ENCODE measurements at places on chromosomes 6 and 20. TPM values are rescaled to one million over a fixed set of nuclear protein-coding genes. Genes with fewer than 3 reads are reported as not detected.

- no peak for DNase-seq
- no peak overlapping the region for H3K27ac ChIP-seq
- H3K4me3 ChIP-seq, result no peak overlapping the region
- no peaks in the 10 kb centered on the region for H3K4me1 ChIP-seq
Observed at GRCh38 chr20:18400460-18400859, 66.4 kb downstream of the DZANK1 start.

SAMD5 gene
- total RNA-seq, result 11.8 TPM

- H3K4me1 ChIP-seq, result no peaks in the 10 kb centered on the region
- H3K27ac ChIP-seq, result no peak overlapping the region
- DNase-seq, result peak; percentile 32
- H3K4me3 ChIP-seq, result no peak overlapping the region
- H3K36me3 ChIP-seq, result no peaks in the 10 kb centered on the region
- H3K27me3 ChIP-seq, result no peaks in the 10 kb centered on the region
Observed at GRCh38 chr20:36344517-36345132, 38.5 kb downstream of the DLGAP4 start.

DNA sequence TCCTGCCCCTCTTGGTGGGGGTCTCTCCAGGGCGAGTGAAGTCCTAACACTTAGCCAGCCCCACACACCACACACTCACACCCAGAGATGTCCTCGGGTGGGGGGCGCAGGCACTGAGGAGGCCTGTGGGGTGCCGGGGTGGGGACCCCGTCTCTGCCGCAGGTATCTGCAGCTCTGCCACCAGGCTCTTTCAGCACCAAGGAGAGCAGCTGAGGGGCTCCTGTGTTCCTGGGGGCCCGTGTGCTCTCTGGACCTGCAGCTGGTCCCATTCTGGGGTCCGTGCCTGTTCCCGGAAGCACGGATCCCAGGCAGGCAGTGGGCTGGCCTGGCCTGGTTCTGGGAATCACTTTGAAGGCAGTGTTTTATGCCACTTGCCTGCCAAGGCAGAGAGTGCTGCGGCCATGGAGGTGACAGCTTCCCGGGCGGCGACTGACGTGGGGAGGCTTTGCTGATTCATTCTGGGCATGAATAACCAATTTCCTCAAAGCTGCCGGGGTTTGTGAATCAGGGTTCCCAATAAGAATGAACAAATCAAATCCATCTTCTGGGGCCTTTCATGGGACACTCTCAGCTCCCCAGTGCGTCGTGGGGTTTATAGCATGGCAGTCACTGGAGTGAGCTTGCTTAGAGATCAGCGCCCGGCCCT lies 54.4 kb upstream of the SLCO4A1 start:
- no peaks in the 10 kb centered on the region for H3K27me3 ChIP-seq
- H3K36me3 ChIP-seq, result no peaks in the 10 kb centered on the region
- DNase-seq, result no peak
- H3K27ac ChIP-seq, result no peak overlapping the region
- H3K4me3 ChIP-seq, result no peak overlapping the region
- no peaks in the 10 kb centered on the region for H3K4me1 ChIP-seq

DNA sequence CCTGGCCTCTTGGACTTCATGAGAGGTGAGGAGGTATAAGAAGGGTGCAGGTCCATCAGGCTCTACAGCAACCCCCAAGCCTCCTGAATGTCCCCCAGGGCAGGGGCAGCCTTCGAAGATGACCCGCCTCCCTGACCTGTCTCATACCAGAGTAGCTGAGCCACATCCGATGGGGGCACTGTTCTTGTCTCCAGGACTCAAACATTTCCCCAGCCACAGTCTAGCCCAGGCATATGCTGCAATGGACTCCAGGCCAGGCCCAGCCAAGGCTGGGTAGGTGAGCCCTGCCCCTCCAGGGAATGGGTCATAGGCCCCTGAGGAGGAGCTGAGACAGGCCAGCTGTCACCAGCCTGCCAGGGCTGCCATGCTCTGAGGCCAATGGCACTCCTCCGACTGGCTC lies 65.3 kb downstream of the BANF2 start:
- H3K27me3 ChIP-seq, result no peaks in the 10 kb centered on the region
- H3K4me3 ChIP-seq, result no peak overlapping the region
- DNase-seq, result no peak
- no peaks in the 10 kb centered on the region for H3K36me3 ChIP-seq
- no peaks in the 10 kb centered on the region for H3K4me1 ChIP-seq

DNA sequence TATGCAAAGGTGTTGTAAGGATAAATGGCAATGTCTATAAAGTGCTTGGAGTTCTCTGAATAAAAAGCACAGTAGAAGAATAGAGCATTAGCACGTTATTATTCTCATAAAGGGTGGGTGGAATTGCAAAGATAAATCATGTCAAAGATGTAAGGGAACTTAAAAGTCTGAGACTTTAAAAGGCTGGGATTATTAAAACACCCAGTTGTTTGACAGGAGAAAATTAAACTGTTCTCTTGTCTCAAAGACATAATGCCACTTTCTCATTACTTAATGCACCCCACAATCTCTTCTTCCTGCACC lies 70.4 kb upstream of the PDE10A start:
- H3K27me3 ChIP-seq, result no peaks in the 10 kb centered on the region
- no peaks in the 10 kb centered on the region for H3K36me3 ChIP-seq
- H3K27ac ChIP-seq, result no peak overlapping the region
- no peak overlapping the region for H3K4me3 ChIP-seq
- DNase-seq, result no peak

GRCh38 chr6:36546308-36546919 lies 865 bp downstream of the STK38 start:
- H3K27ac ChIP-seq, result peak overlapping the region; percentile 95
- no peaks in the 10 kb centered on the region for H3K36me3 ChIP-seq
- no peaks in the 10 kb centered on the region for H3K4me1 ChIP-seq
- peak overlapping the region; percentile 80 for H3K4me3 ChIP-seq

GRCh38 chr6:157298216-157298724 lies 25.0 kb downstream of the TMEM242 start:
- H3K4me1 ChIP-seq, result peaks cover 3% of the 10 kb centered on the region
- no peak overlapping the region for H3K27ac ChIP-seq
- DNase-seq, result no peak
- no peaks in the 10 kb centered on the region for H3K36me3 ChIP-seq
- no peaks in the 10 kb centered on the region for H3K27me3 ChIP-seq
- no peak overlapping the region for H3K4me3 ChIP-seq

DNA sequence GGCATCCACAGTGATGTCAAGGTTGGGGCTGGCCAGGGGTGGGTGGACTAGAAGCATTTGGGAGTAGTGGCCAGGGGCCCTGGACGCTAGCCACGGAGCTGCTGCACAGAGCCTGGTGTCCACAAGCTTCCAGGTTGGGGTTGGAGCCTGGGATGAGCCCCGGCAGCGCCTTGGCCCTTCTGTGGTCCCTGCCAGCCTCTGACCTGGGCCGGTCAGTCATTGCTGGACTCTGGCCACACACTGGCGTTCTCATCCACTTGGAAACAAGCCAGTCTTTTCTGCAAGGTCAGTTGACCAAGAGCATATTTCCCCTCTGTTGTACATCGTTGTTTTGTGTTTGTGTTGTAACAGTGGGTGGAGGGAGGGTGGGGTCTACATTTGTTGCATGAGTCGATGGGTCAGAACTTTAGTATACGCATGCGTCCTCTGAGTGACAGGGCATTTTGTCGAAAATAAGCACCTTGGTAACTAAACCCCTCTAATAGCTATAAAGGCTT lies 8.4 kb downstream of the PSMA7 start:
- H3K4me1 ChIP-seq, result no peaks in the 10 kb centered on the region
- DNase-seq, result no peak
- no peak overlapping the region for H3K27ac ChIP-seq
- H3K27me3 ChIP-seq, result no peaks in the 10 kb centered on the region
- H3K4me3 ChIP-seq, result no peak overlapping the region
- peaks cover 25% of the 10 kb centered on the region for H3K36me3 ChIP-seq

FAM209B gene
- total RNA-seq, result 0.37 TPM

UNC5CL gene
- total RNA-seq, result 4.1 TPM

GSTA3 gene
- not detected for total RNA-seq

DNA sequence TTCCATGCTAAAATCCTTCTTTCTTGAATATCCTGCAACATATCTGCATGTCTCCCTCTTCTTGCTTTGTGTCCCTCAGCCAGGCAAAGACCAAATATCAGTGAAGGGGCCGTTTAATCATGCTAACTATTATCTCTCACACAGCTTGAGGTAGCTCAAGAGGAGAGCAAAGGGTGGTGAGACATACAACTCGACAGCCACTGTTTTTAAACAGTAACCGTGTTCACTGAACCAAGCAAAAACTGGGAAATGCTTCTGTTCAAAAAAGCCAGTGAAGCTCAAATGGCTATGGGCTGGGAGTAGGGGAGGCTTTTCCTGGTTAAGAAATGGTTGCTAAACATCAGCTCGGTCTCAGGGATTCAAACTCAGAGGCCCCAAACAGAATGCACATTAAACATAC lies 83.4 kb downstream of the MAP7 start:
- no peak overlapping the region for H3K4me3 ChIP-seq
- H3K27ac ChIP-seq, result no peak overlapping the region
- H3K27me3 ChIP-seq, result no peaks in the 10 kb centered on the region
- no peak for DNase-seq
- H3K4me1 ChIP-seq, result no peaks in the 10 kb centered on the region

ZBTB12 gene
- 4.9 TPM for total RNA-seq

CD40 gene
- 2.8 TPM for total RNA-seq

DNA sequence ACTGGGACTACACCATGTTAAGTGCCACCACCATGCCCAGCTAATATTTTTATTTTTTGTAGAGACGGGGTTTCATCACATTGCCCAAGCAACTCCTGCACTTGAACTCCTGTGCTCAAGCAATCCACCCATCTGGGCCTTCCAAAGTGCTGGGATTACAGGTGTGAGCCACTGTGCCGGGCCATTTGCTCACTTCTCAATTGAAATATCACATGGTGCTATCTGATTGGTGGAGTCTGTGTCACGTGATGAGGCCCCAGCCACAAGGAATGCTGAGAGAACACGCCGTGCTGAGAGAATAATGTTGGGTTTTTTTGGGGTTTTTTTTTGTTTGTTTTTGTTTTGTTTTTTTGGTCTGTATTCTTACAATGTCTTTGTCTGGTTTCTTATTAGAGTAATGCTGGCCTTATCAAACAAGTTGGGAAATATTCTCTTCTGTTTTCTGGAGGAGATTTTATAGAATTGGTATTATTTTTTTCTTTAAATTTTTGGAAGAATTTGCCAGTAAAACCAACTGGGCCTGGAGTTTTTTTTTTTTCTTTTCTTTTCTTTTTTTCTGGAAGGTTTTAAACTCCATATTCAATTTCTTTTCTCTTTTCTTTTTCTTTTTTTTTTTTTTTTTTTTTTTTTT lies 183.2 kb upstream of the KCNG1 start:
- no peaks in the 10 kb centered on the region for H3K36me3 ChIP-seq
- no peaks in the 10 kb centered on the region for H3K4me1 ChIP-seq
- H3K4me3 ChIP-seq, result no peak overlapping the region
- H3K27me3 ChIP-seq, result no peaks in the 10 kb centered on the region
- no peak overlapping the region for H3K27ac ChIP-seq

DNA sequence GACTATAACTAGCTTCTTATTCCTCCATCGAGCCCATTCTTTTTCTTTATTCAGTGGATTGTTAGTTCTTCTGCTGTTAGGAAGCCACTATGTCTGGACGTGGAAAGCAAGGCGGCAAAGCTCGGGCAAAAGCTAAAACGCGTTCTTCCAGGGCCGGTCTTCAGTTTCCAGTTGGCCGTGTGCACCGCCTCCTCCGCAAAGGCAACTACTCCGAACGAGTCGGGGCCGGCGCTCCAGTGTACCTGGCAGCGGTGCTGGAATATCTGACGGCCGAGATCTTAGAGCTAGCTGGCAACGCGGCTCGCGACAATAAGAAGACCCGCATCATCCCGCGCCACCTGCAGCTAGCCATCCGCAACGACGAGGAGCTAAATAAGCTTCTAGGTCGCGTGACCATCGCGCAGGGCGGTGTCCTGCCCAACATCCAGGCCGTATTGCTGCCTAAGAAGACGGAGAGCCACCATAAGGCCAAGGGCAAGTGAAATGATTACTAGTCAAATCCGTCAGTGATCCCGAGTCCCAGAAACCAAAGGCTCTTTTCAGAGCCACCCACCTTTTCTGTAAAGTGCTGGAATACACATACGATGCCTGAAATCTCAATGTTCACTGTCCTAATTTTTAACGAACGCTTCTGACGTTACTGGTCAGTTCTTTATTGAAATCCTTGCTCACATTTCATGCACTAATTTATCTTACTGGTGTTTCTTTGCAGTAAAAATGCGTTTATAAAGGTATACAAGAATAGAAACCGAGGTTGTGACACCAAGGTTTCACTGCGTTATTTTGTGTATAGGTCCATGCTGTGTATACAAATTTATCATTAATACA lies 129.9 kb downstream of the HFE start:
- H3K4me1 ChIP-seq, result peaks cover 3% of the 10 kb centered on the region
- H3K4me3 ChIP-seq, result peak overlapping the region; percentile 43
- H3K27me3 ChIP-seq, result no peaks in the 10 kb centered on the region
- peak; percentile 84 for DNase-seq
- H3K36me3 ChIP-seq, result no peaks in the 10 kb centered on the region

MOG gene
- total RNA-seq, result not detected

DNA sequence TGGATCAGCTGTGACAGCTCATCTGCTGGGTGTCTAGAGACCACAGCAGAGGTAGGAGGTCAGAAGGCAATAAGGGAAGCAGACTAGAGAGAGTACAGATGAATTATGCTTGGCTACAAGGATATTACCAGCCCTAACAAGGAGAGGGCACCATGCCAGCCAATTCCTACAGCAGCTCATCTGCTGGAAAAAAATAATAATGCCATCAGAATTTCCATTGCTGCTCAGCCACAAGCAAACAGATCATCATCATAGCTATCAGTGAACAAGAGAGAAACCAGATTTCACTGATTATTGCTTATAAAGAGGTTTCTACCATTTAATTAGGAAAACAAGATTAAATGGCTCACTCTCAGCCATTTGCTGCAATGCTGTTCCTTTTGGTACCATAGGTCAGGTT lies 66.5 kb downstream of the PSMG4 start:
- H3K27me3 ChIP-seq, result no peaks in the 10 kb centered on the region
- H3K4me3 ChIP-seq, result no peak overlapping the region
- DNase-seq, result no peak
- no peaks in the 10 kb centered on the region for H3K4me1 ChIP-seq

BYSL gene
- total RNA-seq, result 16.4 TPM

- no peak for DNase-seq
- H3K4me3 ChIP-seq, result no peak overlapping the region
- H3K36me3 ChIP-seq, result no peaks in the 10 kb centered on the region
- H3K27me3 ChIP-seq, result no peaks in the 10 kb centered on the region
- H3K27ac ChIP-seq, result no peak overlapping the region
Observed at GRCh38 chr6:151026041-151026663, 160.7 kb downstream of the MTHFD1L start.

DNA sequence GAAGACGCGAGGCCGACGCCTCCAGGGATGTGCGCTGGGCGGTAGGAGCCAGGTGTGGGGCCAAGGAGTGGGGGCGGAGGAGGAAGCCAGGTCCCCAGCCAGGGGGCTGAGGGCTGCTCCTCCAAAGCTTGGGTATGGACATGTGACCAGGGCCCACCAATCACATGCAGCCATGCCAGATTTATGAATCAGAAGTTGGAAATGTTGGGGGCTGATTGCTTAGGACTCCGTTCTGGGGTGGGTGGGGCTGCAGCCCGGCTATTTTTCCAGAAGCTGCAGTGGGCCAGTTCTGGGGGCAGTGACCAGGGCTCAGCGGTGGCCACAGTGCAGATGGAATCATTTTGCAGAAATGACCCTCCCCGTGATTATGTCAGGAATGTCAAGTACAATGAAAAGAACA lies 96.0 kb downstream of the CEBPB start:
- H3K4me1 ChIP-seq, result no peaks in the 10 kb centered on the region
- H3K4me3 ChIP-seq, result no peak overlapping the region
- peak overlapping the region; percentile 56 for H3K27ac ChIP-seq
- H3K36me3 ChIP-seq, result no peaks in the 10 kb centered on the region
- DNase-seq, result no peak

- peaks cover 4% of the 10 kb centered on the region for H3K4me1 ChIP-seq
- no peaks in the 10 kb centered on the region for H3K36me3 ChIP-seq
- H3K27me3 ChIP-seq, result no peaks in the 10 kb centered on the region
- peak overlapping the region; percentile 66 for H3K27ac ChIP-seq
- peak overlapping the region; percentile 64 for H3K4me3 ChIP-seq
- DNase-seq, result no peak
Observed at GRCh38 chr6:136550045-136550329, 235 bp downstream of the MAP7 start.
